NCI-H510A treated with DMSO at 0.1 percent for 48 hours (cell line): ENCODE measurements at places on chromosomes 2 and 18.
A peak's percentile ranks its signal among the peaks of the same experiment; 100 is the strongest.

DNA sequence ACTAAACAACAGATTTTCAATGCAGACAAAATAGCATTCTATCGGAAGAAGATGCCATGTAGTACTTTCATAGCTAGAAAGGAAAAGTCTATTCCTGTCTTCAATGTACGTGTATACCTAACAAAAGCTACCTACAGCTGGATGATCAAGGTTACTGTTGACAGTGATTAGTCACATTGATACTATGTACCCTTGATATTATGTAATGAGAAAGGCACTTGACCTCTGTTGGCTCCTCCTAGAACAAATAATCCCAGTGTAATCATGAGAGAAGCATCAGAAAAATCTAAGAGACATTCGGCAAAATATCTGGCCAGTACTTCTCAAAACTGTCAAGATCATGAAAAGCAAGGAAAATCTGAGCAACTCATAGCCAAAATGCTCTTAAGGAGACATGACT lies 44.4 kb upstream of the LRRTM4 start:
- DNase-seq, result peak; percentile 9

DNA sequence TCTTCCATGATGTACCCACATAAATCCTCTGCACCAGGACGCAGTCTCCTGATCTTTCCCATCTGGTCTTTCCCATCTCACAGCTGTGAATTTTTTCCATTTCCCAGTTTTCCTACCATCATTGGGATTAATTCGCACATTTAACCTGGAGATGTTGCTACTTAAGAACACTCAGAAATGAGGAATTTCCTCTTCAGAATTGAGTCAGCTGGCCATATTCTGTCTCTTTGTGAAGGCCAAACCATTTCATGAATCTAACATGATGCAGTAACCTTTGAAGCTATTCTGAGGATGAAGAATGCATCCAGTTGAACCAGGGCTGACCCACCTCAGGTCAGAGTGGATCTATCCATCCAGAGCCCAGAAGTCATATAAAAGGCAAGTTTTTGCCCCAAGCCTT lies 326.8 kb downstream of the SETBP1 start:
- DNase-seq, result no peak

- no peak for DNase-seq
Measured at GRCh38 chr18:67269206-67269605, 247.3 kb downstream of the DSEL start.

- peak; percentile 47 for DNase-seq
Measured at GRCh38 chr2:209495855-209496585, 72.2 kb downstream of the MAP2 start.

DNA sequence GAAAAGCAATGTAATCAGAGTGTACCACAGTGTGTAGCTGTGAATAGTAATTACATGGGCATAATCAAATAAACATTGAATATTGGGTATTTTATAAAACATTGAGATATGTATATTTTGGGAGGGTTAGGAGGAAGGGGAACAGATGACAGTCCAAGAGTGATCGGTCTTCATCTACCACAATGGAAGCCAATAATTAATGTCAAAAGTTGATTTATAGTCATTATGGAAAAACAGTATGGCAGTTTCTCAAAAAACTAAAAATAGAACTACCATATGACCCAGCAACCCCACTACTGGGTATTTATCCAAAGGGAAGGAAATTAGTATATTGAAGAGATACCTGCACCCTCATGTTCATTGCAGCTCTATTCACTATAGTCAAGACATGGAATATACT lies 5.8 kb upstream of the LAPTM4A start:
- no peak for DNase-seq

DNA sequence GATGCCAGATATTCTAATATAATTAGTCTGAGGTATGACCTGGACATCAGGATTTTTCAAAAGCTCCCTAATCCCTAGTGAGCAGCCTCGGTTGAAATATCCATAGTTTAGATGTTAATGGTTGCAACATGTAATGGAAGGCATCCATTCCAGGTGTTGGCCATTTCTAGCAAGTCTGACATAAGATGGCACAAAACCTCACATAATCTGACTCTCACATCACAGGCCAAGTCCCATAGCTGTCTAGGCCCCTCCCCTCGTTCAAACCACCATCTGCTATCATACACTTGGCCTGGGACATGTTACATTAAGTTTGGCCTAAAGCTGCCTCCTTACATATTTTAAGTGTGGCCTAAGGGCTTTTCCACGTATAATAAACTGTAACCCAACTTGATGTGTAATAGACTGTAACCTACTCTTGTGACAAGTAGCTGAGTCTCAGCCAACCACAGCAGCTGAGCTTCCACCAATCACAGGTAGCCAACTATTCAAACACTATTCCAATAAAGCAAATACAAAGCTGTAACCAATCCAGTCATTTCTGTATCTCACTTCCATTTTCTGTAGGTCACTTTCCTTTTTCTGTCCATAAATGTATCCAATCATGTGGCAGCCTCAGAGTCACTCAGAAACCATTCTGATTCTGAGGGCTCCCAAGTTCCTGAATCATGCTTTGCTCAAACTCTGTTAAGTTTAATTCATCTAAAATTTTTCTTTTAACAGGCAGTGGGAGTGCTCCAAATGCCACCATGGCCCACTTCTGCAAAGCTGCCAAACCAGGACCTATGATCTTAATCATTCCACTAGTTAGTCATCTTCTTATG lies 59.4 kb downstream of the ADD2 start:
- DNase-seq, result peak; percentile 39

GRCh38 chr2:69192176-69192945 lies 179.4 kb downstream of the ANTXR1 start:
- DNase-seq, result no peak

DNA sequence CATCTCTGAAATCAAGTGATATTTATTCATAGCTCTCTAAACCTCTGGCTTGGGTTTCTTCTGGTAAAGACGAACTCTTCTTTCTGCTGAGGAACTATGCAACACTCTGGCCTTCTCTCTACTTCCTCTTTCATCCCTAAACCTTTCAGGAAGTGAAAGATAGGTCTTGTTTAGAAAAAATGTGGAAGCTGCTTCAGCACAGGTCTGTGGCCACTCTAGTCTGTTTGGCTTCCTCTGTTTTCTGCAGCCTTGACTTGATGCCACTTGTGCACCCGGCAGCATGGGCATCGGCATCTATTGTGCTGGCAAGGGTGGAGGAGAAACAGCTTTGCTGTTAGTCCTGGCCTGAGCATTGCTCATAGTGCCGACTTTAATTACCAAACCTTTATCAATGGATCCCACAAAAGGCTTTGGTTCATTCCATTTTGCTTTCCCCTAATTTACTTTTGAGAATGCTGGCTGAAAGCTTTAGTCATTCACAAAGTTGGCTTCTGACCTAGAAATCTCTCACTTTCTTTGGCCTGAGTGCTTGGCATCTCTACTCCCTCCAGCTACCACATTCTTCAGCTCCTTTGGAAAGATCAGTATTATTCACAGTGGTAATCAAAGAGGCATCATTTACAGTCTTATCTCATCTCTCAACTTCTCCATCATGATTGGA lies 32.0 kb upstream of the GPR39 start:
- no peak for DNase-seq

DNA sequence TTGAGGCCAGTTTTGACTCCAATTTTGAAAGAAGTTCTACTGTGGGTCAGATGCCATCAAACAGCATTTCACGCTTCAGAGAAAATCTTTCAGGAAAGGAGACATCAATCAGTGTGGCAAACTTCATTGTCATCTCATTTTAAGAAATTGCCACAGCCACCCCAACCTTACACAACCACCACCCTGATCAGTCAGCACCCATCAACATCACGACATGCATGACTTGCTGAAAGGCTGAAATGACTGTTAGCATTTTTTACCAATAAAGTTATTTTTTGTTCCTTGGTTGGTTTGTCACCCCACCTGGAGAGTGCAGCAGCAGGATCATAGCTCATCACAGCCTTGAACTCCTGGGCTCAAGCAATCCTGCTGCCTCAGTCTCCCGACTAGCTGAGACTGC lies 10.4 kb downstream of the DNAJC10 start:
- no peak for DNase-seq

- peak; percentile 50 for DNase-seq
Measured at GRCh38 chr2:209473930-209474419, 50.1 kb downstream of the MAP2 start.

GRCh38 chr2:235701206-235701981 lies 207.6 kb downstream of the AGAP1 start:
- no peak for DNase-seq

GRCh38 chr2:236204953-236205352 lies 36.8 kb upstream of the GBX2 start:
- DNase-seq, result no peak

- DNase-seq, result peak; percentile 60
Measured at GRCh38 chr2:173075056-173075780, 428 bp upstream of the MAP3K20 start.

DNA sequence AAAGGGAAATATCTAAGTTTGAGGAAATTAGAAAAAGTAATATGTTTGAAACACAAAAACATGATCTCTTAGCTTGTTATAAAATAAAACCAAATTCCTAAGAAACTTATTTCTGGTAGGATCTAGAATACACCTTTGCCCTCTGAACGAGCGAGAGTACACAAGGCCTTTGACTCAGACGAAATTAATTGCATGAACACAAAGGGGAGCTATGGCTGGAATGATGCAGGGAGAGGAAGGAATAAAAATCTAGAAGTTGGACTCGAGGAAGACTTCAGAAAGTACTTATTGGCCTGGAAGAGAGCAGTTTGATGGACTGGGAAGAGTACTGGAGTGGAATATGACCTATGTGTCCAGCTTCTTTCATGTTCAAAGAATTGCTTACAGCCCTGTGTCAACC lies 927 bp upstream of the CRYGD start:
- no peak for DNase-seq
